Activated T-helper 2 cell treated with anti-CD3 and anti-CD28 coated beads, Interferon-gamma antibody, Interleukin-2, Interleukin-4, amounts not matched to agents 10 μg/mL and 5 μg/mL and 100 μg/mL, durations not matched to agents 14 hours and 24 hours and 36 hours (primary cell): ENCODE measurements at places on chromosomes 1 and 21. TPM values are rescaled to one million over a fixed set of nuclear protein-coding genes. Genes with fewer than 3 reads are reported as not detected.
A peak's percentile ranks its signal among the peaks of the same experiment; 100 is the strongest.

DNA sequence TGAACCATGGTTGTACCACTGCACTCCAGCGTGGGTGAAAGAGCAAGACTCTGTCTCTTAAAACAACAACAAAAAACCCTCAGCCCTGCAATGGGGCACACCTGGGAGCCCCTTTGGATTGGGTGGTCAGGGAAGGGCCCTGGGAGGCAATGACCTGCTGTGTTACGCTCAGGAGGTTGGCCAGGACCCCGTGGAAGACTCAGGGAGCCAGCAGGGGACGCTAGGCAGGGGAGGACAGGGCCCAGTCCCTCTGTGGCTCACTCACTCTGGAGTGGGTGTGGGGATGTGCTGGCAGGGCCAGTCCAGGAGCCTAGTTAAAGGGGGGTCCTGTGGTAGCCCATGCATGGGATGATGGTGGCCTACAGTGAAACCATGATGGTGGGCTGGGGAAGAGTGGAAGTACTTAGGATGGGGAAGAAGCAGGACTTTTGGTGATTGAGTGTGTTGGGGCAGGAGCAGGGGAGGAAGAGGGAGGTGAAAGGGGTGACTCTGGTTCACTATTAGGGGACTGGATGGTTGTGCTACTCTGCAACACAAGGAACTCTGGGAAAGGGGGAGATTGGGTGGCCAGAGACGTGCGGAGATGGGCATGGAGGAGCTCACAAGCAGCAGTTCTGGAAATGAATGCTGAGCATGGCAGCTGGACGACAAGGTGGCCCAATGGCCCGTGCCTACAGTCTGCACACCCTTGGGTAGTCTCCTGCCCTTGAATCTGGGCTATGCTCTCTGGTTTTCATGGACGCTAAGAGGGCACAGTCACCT is 56.3 kb upstream of the FAM20B start:
- no peak for DNase-seq

DNA sequence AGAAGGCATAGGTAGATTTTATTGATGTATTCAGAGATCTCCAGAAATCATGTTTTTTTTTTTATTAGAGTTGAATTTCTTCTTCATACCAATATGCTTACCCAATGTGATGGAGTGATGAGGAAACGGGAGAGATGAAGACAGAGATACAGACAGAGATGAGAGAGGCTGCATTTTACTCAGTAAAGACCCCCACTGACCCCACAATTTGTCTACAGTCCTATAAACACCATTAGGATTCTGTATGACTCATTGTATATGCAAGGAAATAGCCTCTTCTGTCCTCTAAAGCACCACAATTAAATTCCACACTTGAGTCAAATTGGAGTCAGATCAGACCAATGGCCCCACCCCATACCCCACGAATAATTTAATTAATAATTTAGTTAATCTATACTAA is 44.0 kb downstream of the RUNX1 start:
- DNase-seq = no peak

The CD5L gene
- not detected in 2 replicates for total RNA-seq

- DNase-seq = no peak
Observed at GRCh38 chr1:246128494-246129069, 378.5 kb downstream of the SMYD3 start.

The TCEA3 gene
- total RNA-seq = 3.3 and 5.6 TPM in 2 replicates

DNA sequence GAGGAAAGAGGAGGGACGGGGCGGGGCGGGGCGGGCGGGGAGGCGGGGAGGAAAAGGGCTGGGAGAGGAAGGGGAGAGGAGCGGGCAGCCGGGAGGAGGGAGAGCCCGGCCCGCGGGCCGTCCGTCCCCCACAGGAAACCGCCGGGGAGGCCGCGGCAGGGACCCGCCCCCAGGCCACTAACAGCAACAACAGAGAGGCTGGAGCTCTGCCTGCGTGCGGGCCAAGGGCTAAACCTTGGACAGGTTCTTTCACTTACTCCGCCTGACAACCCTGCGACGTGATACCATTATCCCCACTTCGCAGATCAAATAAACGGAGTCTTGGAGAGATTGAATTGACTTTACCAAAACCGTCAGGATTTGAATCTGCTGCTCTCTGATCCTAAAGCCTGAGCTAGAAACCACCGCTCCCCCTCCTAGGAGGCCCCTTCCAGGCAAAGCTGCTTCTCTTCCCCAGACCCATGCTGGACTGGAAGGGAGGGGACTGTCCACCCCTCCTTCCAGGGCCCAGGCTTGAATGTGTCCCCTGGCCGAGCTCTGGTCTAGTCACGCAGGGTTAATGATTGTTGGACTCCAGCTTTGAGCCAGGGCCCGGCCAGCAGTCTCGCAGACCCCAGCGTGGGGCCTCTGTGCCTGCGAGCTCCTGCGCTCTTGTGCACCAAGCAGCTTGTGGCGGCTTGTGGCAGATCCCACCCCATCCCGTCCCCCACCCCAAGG is at the start of gene EVA1B:
TSS of gene EVA1B (minus strand) at position 10 of the 717 bp plus-strand sequence. CDS start 608 bp downstream, outside the sequence.
- DNase-seq = peak; percentile 57

DNA sequence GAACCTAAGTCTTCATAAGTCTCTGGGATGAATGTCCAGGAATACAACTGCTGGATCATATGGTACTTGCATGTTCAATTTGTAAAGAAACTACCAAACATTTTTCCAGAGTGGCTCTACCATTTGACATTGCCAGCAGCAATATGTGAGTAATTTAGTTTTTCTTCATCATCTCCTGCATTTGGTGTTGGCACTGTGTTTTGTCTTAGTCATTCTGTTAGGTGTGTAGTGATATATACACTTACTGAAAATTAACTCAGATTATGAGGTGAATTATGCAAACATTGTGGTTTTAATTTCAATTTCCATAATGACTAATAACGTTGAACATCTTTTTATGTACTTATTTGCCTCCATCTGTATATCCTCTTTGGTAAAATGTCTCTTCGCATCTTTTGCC is 138.7 kb downstream of the LRRC40 start:
- no peak for DNase-seq

DNA sequence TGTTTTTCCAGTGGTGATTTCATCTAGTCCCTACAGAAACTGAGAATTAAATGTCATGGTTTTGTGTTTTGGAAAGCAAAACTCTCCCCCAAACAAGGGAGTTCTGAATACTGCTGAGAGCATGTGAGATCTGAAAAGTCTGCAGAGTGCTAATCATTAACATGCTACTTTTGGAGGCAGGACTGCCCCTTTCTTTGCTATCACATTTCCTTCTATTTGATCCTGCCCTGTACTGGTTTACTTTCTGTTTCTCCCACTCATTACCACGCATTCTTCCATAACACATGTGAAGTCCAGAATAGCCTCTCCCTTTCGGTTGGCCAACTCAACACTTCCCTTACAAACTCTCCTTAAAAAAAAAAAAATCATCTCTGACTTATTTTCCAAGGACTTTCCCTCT is 63.6 kb downstream of the GADD45A start:
- DNase-seq = no peak

- no peak for DNase-seq
Observed at GRCh38 chr1:91428182-91428798, 23.7 kb upstream of the HFM1 start.

GRCh38 chr1:196438329-196438728 is 169.9 kb downstream of the KCNT2 start:
- DNase-seq = no peak

The HENMT1 gene
- 16.5 and 17.7 TPM in 2 replicates for total RNA-seq

The E2F2 gene
- 17.2 and 18.6 TPM in 2 replicates for total RNA-seq

GRCh38 chr21:17472592-17473271 is 40.1 kb upstream of the CXADR start:
- DNase-seq = no peak

- no peak for DNase-seq
Observed at GRCh38 chr1:229434641-229435051, 752 bp upstream of the ACTA1 start.

The GPATCH3 gene
- 12.7 and 14.9 TPM in 2 replicates for total RNA-seq

The CFHR2 gene
- total RNA-seq = not detected in 2 replicates

- no peak for DNase-seq
Observed at GRCh38 chr1:236922190-236922589, 82.1 kb downstream of the MT1HL1 start.

GRCh38 chr1:205477759-205478247 is 22.0 kb upstream of the BLACAT1 start:
- no peak for DNase-seq

DNA sequence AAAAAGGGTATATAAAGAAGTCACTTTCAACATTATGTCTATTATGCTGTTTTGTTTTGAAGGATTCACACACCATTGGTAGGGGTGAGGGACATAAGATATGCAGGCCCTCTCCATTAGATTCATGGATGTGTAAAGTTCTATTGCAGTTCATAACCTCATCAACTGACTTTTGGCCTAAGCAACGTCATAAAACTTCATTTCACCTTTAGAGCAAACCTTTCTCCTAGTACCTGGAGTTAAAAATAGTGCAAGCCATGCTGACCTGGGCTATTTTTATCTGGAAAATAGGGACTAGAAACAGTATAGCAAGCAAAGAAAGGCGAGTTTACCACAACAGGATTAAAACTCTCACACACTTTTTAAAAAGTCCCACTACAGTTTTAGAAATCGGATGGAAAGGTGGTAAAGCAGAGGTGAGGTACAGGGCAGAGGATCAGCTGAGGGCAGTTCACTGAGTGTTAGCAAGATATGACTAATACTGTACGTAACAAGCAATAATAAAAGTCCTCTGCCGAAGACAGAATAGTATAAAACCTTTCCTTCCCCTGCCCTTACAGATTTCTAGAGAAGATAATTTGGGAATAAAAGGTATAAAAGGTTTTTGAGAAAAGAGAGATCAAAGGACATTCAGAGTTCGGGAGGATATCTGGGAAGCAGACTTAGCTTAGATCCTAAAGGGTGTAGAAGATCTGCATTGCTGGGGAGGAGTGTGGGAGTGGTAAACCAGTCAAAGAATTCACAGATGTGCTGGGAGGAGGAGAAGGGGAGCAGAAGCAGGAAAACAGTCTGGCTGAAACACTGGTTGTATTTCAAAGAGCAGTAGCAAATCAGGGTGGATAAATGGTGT is 14.3 kb downstream of the EGLN1 start:
- DNase-seq = no peak

DNA sequence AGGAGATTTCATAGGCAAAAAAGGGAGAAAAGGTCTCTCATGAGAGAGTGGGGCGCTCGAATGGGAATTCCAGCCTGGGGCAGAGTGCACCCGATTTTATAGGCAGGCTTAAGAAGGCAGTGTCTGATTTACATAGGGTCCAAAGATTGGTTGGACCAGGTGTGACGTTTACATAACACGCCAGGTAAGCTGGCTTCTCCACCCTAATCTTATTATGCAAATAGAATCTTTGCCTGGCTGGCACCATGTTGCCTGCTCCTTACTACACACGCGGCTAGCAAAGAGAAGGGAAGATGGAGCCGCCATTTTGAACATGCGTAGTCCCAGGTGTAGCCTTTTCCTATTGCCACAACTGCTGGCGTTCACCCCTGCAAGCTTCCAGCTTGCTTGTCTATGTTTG is 103.7 kb downstream of the SLC16A1 start:
- no peak for DNase-seq

The RASSF5 gene
- total RNA-seq = 180 and 182 TPM in 2 replicates

The ARHGEF19 gene
- 6.4 and 7.5 TPM in 2 replicates for total RNA-seq

DNA sequence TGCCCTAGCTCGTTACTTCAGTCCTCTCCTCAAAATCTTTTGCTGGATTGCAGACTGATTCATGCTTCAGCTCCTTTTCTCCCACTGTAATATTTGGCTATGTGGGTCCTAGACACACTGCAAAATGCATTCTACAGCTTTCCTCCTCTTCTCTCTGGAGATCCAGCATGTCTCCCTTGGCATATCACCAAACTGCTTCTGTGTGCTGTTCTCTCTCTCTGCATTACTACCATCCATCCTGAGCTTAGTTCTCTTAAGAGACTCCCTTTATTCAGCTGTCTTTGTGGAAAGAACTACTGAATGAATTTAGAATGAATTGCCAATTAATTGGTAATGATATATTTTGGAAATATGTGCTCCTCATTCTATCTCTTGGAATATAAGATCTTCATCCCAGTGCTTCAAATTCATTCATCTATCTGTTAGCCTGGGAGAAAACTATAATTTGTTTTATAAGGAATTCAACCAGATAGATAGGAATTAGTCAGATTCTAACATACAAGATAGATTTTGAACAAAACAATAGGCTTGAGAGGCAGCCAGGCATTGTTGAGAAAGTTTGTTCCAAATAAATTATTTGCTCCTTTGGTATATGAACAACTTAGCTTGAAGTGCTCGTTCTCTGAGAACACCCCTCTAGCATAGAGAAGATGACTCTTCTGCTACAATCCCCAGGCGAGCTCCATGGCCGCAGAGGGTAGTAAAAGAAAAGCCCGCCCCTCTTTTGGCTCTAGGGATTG is 71.9 kb downstream of the NTMT2 start:
- no peak for DNase-seq

GRCh38 chr1:106926803-106927582 is 129.5 kb upstream of the PRMT6 start:
- DNase-seq = no peak

The KAZN gene
- 0.68 and 1.2 TPM in 2 replicates for total RNA-seq

The FAM72B gene
- total RNA-seq = 22.6 and 23.1 TPM in 2 replicates

DNA sequence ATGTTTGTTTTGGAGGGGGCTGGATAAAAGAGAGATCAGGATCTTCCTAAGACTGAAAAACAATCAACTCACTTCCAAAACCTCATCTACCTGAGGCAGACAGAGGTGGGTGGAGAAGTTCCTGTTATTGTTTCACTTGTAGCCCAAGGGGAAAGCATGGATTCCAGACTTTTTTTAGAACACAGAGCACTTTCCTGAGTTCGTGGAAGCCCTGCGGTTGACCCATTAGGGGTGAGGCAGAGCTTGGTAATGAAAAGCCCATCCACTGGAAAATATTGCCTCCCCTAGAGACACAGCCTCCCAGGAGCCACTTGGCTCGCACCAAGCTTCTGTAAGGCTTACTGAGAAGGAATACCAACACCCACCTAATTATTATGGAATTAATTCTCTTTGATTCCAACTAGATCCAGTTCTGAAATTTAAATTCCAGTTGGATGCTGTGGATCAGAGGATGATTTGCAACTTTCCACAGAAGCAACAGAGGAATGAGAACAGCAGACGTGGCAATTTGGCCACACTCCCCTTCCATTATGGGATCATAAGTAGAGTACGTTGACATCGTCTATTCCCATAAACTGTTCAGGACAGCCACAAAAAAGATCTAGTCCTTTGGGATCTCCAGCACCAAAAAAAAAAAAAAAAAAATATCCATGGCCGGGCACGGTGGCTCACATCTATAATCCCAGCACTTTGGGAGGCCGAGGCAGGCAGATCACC is 4.1 kb upstream of the PEF1 start:
- no peak for DNase-seq

DNA sequence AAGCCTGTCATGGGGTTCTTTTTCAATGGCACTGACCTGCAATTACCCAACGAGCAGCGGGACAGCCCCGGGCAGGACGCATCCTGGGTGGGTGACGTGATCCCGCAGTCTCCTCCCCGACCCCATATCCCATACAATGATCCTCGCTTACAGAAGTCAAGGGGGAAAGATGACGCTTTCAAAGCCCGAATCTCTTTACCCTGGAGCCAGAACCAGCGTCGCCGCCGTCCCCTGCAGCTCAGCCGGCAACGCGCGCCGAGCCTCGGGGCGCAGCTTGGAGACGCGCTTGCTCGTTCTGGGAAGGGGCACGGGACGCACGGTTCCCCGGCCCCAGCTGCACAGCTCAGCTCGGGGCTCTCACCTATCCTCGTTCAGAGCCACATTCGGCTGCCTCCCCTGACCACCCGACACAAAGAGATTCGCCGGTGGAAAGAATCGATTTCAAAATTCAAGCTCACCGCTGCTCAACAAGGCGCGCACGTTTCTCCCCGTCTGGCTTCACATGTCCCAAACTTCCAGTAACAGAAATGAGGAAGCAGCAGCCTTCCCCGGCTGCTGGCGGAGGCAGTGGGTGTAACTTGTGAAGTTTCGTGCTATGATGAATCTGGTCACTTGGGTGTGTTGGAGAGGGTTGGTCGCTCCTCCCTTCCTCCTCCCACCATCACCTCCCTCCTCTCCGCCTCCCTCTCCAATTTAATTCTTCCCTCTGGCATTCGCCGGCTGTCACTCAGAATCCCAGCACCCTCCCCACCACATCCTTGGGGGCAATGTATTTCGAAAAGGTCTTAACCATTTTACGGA is at the start of gene TIAM1:
TSS of gene TIAM1 (minus strand) at position 582 of the 801 bp plus-strand sequence. CDS start 77,289 bp downstream, outside the sequence.
- DNase-seq = no peak
